ENCODE measurements at places on chromosomes 2 and 18.

- no peak for DNase-seq
These were observed 41.4 kb downstream of the TMEM182 start for GRCh38 chr2:102803041-102803896.

- DNase-seq: no peak
These were observed 162.1 kb upstream of the XIRP2 start for GRCh38 chr2:166725927-166726924.

GRCh38 chr2:204673877-204674276 lies 128.6 kb downstream of the PARD3B start:
- DNase-seq: no peak

DNA sequence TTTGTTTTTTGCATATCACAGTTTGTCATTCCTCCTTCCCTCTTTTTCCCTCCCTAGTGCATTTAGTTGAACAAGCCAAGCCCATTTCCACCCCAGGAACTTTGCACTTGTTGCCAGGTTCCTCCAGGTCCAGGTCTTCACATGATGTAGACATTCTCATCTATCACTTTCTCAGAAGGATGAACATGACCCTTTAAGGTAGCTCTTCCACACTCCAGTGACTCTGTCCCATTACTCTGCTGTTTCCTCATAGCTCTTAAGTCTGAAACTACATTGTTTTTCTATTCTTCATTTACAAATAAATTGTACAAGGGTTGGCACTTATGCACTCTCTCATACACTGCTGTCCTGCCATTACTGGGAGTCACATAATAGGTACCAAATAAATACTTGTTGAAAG lies 6.1 kb downstream of the KYNU start:
- DNase-seq: no peak

DNA sequence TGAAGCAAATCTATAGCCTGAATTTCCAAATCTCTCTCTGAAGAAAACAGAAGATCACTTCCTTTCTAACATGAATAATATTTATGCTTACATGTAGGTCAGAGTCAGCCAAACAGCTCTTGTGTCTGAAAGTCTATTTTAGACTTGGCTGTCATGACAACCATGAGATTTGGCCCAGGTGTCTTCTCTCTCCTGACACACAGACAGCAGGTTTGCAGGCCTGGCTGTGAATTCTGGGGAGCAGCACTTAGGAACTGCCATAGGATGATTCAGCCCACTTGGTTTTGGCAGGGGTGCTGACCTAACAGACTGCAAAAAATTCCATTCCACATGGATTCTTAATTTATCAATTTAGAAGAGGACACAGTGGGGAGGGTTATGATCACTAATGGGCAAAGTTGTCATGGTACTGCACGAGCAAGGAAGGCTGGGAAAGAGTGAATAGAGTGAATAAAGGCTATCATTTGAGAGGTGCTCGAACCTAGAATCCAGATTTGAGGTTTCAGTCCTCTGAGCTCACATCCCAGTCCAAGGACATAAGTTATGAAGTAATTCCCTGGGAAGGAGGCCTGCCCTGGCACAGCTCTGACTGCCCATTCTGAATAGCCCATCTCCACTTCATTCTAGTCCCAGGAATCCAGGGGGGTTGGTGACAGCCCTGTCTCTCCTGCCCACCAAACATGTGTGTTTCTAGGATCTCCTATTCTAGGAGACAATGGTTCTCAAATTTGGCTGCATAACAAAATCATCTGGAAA lies 453.9 kb upstream of the TRIB2 start:
- no peak for DNase-seq

GRCh38 chr2:135694711-135695110 lies 46.9 kb upstream of the UBXN4 start:
- no peak for DNase-seq

DNA sequence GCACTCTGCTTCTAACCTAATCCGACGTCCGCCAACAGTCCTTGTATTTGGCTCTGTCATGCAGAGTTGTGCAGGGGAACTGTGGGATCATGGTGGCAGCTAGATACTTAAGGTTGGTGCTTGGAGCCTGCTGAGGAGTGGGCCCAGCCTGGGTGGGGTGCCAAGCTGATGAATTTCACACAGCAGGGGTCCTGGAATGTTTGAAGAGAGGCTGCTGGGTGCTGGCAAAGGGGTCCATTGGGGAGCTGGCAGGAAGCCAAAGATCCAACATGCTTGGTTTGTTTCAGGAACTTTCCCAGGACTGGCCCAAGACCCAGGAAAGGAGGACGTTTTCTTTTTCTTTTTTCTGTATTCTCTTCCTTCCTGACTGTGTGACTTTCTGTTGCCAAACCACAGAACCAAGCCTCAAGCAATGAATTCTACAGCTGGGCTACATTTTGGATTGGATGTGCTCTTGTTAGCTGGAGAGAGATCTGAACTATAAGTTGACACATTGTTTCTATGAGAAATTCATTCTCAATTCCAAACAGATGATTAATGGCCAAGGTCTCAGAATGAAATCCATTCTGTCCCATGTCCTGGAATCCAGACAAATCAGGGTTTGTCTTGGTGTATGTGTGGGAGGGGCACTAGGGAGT lies 49.9 kb downstream of the DHRS9 start:
- DNase-seq: no peak

DNA sequence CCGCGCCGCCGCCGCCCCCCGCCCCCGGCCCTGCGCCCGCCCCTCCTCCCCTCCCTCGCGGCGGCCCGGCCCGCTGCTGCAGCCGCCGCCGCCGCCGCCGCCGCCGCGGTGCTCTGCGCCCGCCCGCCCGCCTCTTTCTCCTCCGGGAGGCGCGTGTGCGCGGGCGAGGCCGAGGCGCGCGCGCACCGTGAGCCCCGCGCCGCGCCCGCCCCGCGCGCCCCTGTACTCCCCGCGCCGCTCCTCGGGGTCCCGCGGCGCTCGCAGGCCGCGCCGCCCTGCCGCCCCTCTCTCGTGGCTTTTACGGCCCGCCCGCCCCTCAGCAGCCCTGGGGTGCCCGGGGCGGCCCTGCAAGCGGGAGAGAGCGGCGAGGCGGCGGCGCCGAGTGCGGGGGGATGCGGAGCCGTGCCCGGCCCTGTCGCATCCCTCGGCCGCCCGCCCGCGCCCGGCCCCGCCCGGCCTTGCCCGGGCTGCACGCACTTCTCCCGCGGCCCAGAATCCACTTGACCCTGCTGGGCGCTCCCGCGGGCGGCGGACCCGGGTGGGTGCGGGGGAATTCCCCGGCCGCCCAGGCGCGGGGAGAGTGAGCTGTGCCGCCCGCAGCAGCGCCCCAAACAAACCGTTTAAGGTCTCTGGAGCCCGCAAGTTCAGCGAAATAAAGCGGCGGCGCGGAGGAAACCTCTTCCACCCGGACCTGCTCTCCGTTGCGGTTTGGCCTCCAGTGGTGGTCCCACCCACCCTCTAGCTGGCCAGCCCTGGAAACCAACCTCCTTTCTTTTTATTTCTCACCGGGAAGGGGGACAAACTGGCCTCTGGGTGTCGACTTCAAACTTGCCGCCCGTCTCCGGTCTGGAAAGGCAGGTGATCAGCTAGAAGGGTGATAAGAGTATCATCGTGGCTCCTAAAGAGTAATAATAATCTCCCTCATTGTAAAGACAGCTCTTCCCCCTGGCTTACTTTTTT lies 37.4 kb downstream of the AFF3 start:
- DNase-seq: no peak

DNA sequence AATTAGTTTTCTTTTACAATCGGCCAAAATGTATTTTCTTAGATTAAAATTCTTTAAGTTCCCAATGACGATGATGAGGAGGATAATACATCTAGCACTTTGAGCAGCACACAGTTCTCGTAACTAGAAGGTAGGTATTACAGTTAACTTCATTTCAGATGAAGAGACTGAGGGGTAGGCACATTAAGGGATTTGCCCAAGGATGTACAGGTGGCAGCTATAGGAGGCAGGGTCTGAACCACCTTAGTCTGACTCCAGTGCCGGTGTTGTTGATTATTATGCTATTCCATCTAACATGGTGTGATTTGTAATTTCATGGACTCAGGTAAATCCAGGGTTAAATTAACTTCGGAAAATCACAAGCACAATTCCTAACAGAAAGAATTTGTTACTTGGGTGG lies 1.1 kb downstream of the CD28 start:
- DNase-seq: no peak

DNA sequence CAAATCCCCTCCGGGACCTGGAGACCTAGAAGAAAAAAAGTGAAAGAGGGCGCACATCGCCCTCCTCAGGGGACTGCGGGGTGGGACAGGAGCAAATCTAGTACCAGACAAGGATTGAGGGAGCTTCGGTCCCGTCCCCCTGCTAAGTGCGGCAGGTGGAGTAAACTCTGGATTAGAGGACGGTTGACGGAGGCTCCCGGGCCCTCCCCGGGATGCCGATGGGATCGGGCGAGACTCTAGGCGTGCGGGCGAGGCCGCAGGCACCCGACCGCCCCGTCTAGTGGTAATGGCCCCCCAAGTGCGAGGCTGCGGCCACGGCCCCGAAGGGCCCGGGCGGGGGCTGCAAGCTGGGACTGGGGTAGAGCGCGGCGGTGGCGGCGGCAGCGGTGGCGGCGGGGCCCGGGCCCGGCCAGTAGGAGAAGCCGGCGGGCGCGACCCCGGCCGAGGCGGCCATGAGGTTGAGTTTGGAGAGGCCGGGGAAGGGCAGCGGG lies 3.5 kb downstream of the FEV start:
- DNase-seq: no peak

GRCh38 chr2:191961556-191961955 lies 114.7 kb upstream of the CAVIN2 start:
- no peak for DNase-seq

DNA sequence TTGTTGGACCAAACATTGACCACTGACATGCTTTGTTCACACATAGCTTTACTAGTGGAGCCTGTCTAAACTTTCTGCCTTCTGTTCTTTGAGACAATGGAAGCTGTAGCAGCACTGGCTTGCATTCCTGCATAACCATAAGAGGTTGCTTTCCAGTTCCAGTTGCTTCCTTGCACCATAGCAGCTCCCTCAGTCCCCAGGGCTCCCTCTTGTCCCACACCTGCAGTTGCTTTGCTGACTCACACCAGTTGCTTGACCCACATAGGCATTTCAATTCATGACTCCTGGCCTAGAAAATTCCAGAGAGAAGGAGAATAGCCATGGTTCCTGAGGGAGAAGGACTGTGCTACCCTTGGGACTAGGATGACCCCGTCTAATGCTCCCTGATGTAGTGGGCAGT lies 20.9 kb downstream of the SGPP2 start:
- no peak for DNase-seq

DNA sequence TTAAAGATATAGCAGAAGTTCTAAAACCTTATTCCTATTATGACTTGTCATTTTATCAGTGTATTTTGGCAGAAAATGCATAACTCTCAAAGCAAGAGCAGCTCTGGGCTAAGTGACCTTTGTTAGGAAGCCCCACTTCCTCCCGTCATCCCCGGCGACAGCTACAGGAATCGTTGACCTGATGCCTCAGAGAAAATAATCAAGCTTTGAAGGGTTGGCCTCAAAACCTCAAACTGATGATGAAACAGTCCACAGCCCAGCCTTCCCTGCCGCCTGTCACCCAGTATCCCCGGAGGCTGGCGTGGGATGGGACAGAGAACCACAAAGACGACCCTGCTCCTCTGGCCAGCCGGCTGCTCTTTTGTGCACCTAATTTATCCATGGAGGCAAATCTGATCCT lies 65.3 kb downstream of the KCNF1 start:
- no peak for DNase-seq

- DNase-seq: no peak
These were observed 905.1 kb downstream of the NRXN1 start for GRCh38 chr2:50126845-50127244.

GRCh38 chr2:153479573-153479972 lies 1.0 kb upstream of the RPRM start:
- DNase-seq: no peak

DNA sequence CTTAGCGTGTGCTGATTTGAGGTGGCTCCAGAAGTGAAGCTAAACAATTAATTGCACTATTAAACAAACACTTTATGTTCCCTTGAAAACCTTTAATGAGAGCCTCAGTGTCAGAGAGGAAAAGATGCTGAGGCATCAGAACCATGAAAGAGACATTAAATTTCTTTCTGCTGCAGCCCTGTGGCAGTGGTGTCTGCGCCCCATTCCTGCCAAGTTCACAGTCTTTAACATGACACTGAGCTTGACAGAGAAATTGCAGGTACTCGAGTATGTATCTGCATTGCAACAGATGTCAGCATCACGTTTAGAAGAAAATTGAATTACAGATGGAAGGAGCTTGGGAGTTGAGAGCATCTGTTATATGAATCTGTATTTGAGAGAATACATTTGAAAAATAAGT lies 111.3 kb upstream of the CREB1 start:
- DNase-seq: no peak

DNA sequence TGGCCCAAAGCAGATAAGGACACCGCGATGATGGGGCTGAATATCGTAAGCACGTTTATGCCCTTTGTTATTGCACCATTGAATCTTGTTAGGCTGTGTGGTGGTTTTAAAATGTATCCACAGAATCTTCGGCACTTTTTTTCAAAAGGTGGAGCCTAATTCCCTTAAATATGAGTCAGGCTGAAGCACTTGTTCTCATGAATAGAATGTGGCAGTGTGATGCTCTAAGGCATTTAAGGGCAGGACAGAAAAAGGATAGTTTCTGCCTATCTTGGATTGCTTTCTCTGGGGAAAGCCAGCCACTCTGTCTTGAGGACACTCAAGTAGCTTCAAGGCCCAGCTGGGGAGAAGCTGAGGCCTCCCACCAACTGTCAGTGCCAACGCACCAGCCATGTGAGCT lies 39.6 kb downstream of the ABCA12 start:
- DNase-seq: no peak

GRCh38 chr2:232280341-232280740 lies 98.2 kb upstream of the ALPP start:
- DNase-seq: no peak

DNA sequence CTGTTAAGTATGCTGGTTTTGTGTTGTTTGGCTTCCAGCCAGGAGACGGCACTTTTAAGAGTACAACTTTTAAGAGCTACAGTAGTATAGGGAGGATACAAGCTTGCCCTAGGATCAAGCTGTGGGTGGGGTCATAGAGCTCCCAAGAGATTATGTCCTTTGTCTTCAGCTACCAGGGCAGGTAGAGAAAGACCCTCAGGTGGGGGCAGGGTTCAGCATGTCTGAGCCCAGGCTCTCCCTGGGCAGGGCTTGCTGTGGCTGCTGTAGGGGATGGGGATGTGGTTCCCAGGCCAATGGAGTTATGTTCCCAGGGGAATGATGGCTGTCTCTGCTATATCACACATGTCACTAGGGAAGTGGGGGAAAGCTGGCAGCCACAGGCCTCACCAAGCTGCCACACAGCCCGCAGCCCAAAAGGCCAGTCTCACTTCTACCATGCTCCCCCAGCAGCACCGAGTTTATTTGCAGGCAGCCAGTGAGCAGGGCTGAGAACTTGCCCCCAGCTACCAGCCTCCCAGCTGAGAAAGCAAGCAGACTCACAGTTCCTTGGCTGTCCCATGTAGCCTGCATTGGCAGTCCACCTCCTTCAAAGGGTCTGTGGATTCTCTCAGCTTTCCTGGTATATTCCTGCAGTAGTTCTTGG lies 105.7 kb upstream of the ERBB4 start:
- peak; percentile 51 for DNase-seq

- no peak for DNase-seq
These were observed 96.2 kb downstream of the MYO1B start for GRCh38 chr2:191341436-191341835.

Data from SK-N-MC (cell line).